Stimulated activated CD4-positive, alpha-beta T cell treated with anti-CD3 and anti-CD28 coated beads, Interleukin-4, amount 100 ng/mL, for 4 hours (primary cell): ENCODE measurements at places on chromosomes 12 and 14.

DNA sequence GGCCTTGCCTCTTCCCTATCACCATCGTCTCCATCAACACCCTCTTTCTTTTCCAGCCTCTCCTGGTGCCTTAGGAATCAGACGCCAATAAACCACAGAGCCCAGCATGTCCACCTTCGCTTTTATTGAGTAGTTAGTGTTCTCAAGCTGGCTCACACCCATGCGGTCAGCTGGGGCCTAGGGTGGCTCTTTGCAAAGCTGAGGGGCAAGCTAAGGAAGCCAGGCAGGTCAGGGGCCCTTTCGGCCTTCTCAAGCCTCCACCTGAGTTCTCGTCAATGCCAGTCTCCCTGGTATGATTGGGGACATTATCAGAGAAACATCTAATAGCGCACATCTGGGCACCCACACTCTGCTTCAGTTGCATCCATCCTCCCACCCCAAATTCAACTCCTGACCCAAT, 737 bp upstream of the TEX52 start:
- DNase-seq, result no peak

DNA sequence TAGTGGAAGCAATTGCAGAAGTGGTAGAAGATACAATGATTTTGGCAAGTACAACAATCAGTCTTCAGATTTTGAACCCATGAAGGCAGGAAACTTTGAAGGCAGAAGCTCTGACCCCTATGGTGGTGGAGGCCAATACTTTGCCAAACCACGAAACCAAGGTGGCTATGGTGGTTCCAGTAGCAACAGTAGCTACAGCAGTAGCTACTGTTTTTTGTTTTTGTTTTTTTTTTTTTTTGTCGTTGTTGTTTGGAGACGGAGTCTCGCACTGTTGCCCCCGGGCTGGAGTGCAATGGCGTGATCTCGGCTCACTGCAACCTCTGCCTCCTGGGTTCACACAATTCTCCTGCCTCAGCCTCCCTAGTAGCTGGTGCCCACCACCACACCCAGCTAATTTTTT, 47.4 kb downstream of the IFNG-AS1 start:
- no peak for DNase-seq

DNA sequence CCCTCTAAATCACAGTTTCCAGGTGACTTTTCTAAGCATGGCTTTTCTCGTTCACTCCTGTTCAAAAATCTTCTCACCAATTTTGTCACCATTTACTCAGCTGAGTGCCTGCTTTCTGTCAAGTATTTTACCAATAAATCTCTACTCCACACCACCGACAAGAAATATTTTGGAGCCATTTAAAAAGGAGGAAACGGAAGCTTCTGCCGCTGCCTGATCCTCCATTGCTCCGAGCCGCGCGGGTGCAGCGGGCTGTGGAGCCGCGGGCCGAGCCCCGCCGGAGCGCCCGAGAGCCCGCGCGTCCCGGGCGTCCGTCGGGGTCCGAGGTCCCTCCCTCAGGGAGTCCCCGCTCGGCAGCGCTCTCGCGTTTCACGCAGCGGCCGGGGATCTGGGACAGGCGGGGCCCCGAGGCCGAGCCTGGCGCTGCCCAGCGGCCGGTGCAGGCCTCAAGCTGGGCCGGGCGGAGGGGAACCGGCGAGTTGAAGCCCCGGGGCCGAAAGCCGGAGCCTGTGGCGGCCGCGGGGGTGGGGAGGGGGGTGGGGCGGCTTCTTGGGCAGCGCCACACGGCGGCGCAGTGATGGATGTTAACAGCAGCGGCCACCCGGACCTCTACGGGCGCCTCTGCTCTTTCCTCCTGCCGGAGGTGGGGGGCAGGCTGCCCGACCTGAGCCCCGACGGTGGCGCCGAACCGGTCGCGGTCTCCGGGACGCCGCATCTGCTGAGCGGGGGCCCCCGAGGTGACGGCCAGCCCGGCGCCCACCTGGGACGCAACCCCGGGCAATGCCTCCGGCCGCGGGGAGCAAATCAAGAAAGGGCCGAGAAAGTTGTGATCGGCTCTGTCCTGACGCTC, 1.1 kb upstream of the HEBP1 start:
- DNase-seq, result no peak

GRCh38 chr12:131420867-131421447, 289.9 kb upstream of the SFSWAP start:
- DNase-seq, result no peak

DNA sequence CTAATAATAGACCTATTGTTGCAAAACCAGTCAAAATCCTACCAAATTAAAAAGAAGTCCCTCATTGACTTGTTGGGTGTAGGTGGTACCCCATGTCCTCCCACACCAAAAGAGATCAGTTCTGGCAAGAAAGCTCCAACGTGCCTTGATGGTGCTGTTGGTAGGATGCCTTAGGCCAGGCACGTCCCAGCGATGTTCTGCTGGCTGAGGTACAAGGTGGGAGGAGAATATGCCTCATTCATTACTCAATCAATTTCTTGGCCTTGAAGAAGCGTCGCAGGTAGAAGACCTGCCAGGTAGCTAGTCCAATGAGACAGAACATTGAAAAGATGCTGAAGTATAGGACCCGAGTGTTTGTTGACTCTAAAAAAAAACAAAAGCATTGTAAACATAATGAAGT, 7.8 kb upstream of the NEK9 start:
- no peak for DNase-seq

DNA sequence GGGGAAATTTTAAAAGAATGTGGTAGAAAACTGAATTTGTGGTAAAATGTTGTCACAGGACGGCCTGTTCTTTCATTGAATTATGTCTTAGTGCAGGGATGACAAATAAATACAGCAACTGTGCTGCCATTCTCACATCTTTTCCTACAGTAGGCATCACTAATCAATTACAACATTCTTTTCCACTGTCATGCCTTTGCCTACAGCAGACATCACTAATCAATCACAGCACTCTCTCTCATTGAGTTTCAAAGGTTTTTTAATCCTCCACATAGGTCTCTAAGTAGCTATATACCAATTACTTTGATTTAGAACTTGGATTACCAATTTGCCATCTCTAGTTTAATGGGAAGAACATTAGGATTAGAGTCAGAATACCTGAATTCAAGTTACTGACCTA, 30.1 kb downstream of the NTF3 start:
- DNase-seq, result no peak

DNA sequence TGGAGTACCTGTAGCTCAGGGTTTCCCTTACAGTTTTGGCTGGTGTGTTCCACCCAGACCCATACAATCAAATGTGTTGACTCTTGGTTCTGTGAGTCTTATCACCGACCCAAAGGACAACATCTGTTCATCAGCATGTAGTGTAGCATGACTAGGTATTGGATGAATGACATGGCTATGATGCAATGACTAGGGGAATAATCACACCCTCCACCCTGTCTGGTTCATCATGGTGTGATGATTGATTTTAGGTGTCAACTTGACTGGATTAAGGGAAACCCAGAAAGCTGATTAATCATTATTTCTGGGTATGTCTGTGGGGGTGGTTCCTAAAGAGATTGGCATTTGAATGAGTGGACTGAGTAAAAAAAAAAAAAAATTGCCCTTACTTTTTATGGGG, 311.3 kb downstream of the DPF3 start:
- DNase-seq, result no peak

GRCh38 chr12:13602172-13602571, 379.2 kb downstream of the GRIN2B start:
- DNase-seq, result no peak

GRCh38 chr12:67925552-67925951, 63.7 kb upstream of the IFNG-AS1 start:
- DNase-seq, result no peak

- DNase-seq, result peak; percentile 54
These were observed 2.7 kb downstream of the PTHLH start for GRCh38 chr12:27969624-27970400.

DNA sequence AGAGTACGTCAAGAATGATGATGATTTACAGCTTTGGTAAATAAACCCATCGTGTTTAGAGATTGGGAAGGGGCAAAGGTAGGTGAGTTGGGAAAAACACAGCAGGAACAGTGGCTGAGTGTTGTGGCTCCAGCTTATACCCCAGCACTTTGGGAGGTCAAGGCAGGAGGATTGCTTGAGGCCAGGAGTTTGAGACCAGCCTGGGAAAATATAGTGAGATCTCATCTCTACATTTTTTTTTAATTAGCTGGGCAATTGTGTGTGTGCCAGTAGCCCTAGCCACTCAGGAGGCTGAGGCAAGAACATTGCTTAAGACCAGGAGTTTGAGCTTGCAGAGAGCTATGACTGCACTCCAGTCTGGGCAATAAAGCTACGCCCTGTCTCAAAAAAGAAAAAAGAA, 77.1 kb downstream of the RASSF9 start:
- DNase-seq, result no peak

DNA sequence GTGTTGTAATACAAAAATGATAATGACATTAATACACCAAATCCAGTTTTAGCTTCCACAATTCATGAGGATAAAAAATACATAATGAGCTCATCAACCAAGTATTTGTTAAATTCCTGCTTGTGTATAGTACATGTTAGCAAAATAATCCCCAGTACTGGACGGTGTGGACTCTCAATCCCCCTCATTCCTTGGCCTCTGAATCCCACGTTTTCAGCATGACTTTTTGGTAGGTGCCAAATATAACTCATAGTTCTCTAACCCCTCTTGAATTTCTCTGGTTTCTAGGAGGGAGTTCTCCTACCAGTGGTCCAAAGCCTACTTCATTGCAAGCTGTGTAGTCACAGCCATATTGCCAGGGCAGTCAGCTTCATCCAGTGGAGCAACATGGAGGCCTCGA, 41.4 kb upstream of the EPS8 start:
- no peak for DNase-seq

- no peak for DNase-seq
These were observed 42.8 kb downstream of the IRF2BPL start for GRCh38 chr14:76985540-76986230.

DNA sequence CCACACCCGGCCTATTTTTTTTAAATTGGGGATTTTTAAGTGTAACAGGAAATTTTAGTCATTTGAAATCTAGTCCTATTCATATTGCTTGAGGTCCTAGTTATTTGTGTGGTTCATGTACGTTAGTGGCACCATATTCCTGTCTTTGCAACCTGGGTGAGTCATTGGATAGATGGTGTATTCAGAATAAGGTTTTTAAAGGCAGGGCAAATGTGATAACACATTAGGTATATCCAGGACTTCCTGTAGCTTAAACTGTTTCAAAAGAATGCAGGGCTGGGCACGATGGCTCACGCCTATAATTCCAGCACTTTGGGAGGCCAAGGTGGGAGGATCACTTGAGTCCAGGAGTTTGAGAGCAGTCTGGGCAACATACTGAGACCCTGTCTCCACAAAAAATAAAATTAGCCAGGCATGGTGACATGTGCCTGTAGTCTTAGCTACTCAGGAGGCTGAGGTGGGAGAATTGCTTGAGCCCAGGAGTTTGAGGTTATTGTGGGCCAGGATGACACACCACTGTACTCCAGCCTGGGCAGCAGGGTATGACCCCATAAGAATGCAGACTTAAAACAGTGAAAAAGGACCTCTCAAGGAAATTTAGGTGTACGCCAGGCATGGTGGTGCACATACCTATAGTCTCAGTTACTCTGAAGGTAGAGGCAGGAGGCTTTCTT, 8.1 kb downstream of the ATP6V0A2 start:
- no peak for DNase-seq

- DNase-seq, result no peak
These were observed 110.4 kb downstream of the BCAT1 start for GRCh38 chr12:24838531-24838950.

DNA sequence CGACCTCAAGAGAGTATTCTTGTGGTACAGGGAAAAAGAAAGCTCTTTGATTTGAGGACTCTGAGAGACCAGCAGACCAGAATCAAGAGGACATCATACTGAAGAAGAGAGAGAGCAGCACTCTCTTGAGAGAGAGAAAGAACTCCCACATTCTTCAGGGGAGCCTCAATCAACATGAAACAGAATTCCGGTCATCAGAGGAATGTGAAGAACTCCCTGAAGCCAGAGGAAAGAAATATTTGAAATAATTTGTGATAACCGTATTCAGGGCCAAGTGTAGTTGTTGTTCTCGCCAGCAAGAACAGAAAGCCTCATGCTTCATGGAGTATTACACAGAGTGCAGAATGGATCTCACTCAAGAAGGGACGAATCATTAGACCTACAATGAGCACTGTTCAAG, 363.8 kb upstream of the TMEM132C start:
- DNase-seq, result no peak

GRCh38 chr14:24870949-24871701, 178.8 kb downstream of the STXBP6 start:
- no peak for DNase-seq

GRCh38 chr12:122939125-122939524, 27.1 kb downstream of the ABCB9 start:
- DNase-seq, result no peak

- no peak for DNase-seq
These were observed 357.3 kb upstream of the RGS6 start for GRCh38 chr14:71574976-71575375.

GRCh38 chr12:72836194-72836593, 564.0 kb downstream of the TRHDE start:
- DNase-seq, result no peak

DNA sequence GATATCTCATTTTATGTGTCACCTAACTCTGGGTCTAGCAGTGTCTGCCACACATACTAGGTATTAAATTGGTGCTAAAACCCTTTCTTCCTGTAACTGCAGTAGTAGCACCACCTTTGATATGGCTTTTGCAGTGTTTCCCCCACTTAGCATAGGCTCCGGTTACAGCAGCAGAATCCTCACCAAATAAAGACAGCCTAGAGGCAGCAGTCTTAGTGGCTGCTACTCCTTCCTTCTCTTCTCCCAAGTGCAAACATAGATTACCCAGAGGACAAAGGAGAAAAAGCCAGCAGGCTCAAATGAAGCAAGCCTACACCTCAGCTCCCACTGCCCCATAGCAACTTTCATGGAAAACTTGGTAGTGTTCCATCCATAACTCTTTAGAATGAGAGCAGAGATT, 30.1 kb upstream of the ABCC9 start:
- DNase-seq, result no peak

DNA sequence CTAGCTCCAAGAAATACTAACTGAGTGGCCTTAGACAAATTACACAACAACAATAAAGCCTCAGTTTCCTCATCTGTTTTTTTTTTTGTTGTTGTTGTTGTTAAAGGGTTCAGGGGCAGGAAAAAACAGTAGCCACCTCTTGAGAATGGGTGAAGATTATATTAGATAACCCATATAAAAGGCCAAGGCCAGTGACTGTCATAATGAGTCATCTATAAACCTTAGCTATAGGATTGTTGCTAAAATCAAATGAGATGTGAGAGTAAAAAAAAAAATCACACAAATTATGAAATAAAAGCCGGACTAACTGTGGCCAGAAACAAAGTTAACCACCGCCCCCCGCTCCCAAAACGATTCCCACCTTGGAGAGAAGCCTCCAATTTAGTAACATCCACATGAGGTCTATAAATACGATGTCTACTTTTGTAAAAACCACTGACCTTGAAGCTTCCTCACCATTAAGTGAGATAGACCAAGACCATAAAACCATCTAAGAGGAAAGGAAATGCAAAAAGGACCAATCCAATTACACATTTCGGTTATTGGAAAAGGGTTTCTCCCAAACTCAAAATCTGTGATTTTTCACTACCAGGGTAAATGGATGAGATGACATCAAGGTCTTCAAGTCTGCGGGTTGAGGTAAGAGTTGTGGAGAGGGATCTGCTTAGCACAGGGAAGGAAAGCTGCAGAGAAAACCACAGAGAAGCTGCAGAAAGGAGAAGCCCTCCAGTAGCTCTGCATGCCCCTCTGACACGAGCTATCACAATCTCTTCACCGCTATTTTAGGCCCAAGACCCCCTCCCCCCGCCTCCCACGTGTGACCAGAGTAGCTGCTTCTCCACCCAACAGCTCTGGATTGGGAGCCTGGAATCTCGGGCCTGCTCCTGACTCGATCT, 1.0 kb downstream of the NAA25 start:
- peak; percentile 29 for DNase-seq
